ENCODE measurements at places on chromosomes 6 and 20.

GRCh38 chr6:16450821-16451220, 212.4 kb downstream of the GMPR start:
- no peak for DNase-seq

GRCh38 chr6:140940251-140940925, 1192.3 kb upstream of the GJE1 start:
- no peak for DNase-seq

DNA sequence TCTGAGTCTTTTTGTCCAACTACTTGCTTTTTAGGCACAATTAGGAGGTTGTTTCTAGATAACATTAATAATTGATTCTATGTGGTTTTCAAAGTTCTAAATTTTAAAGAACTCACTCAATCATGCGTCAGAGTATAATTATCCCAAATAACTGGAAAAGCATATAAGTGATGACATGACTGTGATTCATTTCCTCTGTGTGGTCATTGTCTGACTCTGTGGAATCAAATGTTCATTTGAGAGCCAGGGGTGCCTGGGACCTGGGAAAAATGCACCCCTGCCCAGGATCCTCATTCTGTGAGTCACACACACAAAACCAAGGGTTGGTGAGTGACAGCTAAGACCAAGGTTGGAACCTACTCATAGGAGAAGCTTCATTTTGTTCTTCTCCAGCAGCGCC, 127.1 kb upstream of the MLIP start:
- DNase-seq: no peak

- no peak for DNase-seq
These were observed 265.1 kb downstream of the PREX1 start for GRCh38 chr20:48562586-48563116.

All from CD4-positive, alpha-beta T cell treated with Interleukin-15 for 1 hour (primary cell).